HT-29 (cell line): ENCODE measurements at places on chromosomes 7 and 10.

GRCh38 chr10:24907956-24908355, 44.5 kb downstream of the PRTFDC1 start:
- DNase-seq, result no peak

- DNase-seq, result no peak
These were observed 729.9 kb downstream of the ZWINT start for GRCh38 chr10:55631071-55631654.

GRCh38 chr7:129950191-129950932, 2.4 kb downstream of the UBE2H start:
- DNase-seq, result peak; percentile 40

- no peak for DNase-seq
These were observed 63.5 kb upstream of the LRRN3 start for GRCh38 chr7:111027396-111027795.
